ENCODE measurements at places on chromosomes 1 and 21. TPM values are rescaled to one million over a fixed set of nuclear protein-coding genes. Genes with fewer than 3 reads are reported as not detected.

DNA sequence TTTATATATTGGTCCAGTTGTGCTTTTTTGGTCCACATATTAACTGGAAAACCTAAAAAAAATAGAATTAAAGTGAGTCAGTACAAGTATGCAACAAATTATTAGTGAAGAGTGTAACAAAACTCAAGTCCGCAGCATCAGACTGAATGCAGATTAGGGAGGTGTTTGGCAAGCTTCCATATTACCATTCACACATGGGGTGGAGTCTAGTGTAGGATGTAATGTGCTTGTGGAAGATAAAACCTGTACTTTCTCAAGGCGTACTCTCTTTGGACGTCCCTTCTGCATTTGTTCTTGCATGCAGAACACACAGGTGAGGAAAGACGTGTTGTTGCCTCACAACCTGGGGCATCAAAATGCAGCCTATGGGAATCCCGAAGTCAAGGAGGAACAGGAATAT lies 668.7 kb downstream of the MRPL39 start:
- peak overlapping the region; percentile 27 for H3K27ac ChIP-seq
- DNase-seq, result peak; percentile 70
- H3K27me3 ChIP-seq, result no peaks in the 10 kb centered on the region
- no peaks in the 10 kb centered on the region for H3K36me3 ChIP-seq

GRCh38 chr1:103265551-103265950 lies 157.2 kb upstream of the COL11A1 start:
- no peaks in the 10 kb centered on the region for H3K27me3 ChIP-seq
- no peak overlapping the region for H3K27ac ChIP-seq
- H3K4me3 ChIP-seq, result no peak overlapping the region
- H3K36me3 ChIP-seq, result no peaks in the 10 kb centered on the region
- H3K4me1 ChIP-seq, result no peaks in the 10 kb centered on the region

DNA sequence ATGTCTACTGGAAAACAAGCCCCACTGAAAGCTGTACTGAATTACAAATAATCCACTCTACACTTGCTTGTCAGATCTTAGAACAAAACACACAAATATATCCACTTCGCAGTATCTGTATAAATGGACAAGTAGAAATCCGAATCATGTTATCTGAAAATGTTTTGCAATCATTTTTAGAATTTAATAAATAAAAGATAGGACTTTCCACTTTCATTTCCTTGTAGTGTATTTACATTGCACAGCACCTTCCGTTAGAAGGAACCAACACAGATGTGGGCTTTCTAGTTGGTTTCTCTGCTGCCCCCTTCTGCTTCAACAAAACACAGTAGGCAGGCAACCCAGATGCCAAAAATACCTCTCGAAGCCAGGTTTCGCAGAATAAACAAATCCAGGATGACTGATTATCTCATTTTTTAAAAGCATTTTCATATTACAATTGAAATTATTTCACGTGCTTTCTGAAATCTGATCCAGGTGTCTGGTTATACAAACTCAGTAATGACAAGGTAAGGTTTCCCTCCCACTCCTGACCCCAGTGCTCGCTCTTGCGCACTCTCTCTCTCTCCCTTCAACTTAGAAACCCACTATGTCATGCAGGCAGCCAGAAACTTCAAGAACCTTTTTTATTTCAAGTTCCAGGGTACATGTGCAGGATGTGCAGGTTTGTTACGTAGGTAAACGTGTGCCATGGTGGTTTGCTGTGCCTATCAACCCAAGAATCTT lies 389.9 kb downstream of the SMYD3 start:
- peaks cover 3% of the 10 kb centered on the region for H3K4me1 ChIP-seq
- no peak overlapping the region for H3K27ac ChIP-seq
- H3K27me3 ChIP-seq, result no peaks in the 10 kb centered on the region

DNA sequence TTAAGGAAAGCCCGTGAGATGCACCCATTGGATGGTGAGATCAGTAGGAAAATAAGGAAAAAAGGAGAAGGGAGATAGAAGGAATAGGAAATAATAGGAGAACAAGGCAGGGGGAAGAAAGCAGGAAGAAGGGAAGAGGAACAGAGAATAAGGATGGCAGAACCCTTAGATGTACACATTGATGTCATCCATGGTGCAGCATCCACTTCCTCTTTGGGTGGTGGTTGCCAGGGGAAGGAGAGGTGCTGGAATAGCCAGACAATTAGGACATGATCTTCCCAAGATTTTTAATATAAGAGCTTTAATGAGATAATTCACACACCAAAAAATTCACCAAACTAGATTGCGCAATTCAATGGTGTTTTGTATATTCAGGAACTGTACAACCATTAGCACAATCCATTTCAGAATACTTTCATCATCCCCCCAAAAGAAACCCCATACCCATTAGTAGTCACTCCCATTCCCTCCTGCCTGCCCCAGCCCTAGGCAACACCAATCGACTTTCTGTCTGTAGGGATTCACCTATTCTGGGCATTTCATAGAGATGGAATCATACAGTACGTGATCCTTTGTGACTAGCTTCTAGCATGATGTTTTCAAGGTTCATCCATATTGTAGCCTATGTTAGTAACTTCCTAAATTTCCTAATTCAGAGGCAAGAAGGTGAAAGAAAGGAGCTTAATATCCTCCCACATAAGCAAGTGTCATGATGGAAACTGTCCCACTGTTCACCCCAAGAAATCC lies 121.4 kb downstream of the PLXNA2 start:
- H3K36me3 ChIP-seq, result no peaks in the 10 kb centered on the region
- no peak overlapping the region for H3K4me3 ChIP-seq
- peaks cover 15% of the 10 kb centered on the region for H3K4me1 ChIP-seq
- H3K27me3 ChIP-seq, result no peaks in the 10 kb centered on the region

DNA sequence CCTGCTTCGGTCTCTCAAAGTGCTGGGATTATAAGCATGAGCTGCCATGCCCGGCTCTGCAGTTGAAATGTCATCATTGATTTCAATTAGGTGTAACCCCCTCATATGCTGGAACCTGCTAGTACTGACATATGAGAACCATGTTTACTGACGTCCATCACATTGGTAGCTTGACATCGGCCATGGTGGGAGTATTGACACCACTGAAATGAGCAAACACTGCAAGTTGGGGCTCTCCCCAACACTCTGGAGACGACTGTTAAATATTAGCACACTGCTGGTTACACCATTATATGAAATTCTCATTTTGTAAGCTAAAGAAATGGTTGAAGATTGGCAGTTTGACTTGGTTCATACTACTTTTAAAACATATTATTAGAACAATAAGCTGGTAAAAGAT lies 63.7 kb downstream of the CNST start:
- no peaks in the 10 kb centered on the region for H3K27me3 ChIP-seq
- no peak overlapping the region for H3K27ac ChIP-seq
- DNase-seq, result no peak
- H3K36me3 ChIP-seq, result peaks cover 17% of the 10 kb centered on the region
- H3K4me1 ChIP-seq, result no peaks in the 10 kb centered on the region

MAP10 gene
- 5.2 TPM for total RNA-seq

GRCh38 chr1:67468066-67468718 lies 38.0 kb upstream of the SERBP1 start:
- no peak overlapping the region for H3K27ac ChIP-seq
- no peak overlapping the region for H3K4me3 ChIP-seq
- H3K4me1 ChIP-seq, result peaks cover 6% of the 10 kb centered on the region
- no peaks in the 10 kb centered on the region for H3K36me3 ChIP-seq
- DNase-seq, result no peak

DNA sequence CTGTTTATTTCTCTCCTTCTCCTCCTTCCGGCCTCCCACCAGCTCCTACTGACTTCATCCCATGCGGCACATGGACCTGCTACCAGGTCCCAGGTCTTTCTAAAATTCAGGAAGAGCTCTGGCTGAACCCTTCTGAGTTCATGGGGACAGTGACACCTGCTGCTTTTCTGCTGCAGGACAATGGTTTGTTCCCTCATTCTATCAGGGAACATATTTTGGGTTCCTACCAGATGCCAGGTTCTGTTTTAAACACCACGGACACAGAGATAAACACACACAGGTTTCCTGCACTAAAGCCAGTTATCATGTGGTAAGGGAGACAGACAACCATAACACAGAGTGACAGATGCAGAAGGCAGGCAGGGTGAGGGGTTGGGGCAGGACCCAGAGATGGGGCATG lies 114.0 kb upstream of the RAB4A start:
- no peaks in the 10 kb centered on the region for H3K36me3 ChIP-seq
- no peak for DNase-seq
- H3K4me1 ChIP-seq, result peaks cover 15% of the 10 kb centered on the region
- no peak overlapping the region for H3K27ac ChIP-seq
- no peaks in the 10 kb centered on the region for H3K27me3 ChIP-seq

GRCh38 chr1:214317734-214318133 lies 36.8 kb downstream of the SMYD2 start:
- no peak overlapping the region for H3K27ac ChIP-seq
- H3K36me3 ChIP-seq, result peaks cover 2% of the 10 kb centered on the region
- peaks cover 4% of the 10 kb centered on the region for H3K4me1 ChIP-seq
- peak overlapping the region; percentile 28 for H3K4me3 ChIP-seq

MRPL37 gene
- 53.4 TPM for total RNA-seq

DNA sequence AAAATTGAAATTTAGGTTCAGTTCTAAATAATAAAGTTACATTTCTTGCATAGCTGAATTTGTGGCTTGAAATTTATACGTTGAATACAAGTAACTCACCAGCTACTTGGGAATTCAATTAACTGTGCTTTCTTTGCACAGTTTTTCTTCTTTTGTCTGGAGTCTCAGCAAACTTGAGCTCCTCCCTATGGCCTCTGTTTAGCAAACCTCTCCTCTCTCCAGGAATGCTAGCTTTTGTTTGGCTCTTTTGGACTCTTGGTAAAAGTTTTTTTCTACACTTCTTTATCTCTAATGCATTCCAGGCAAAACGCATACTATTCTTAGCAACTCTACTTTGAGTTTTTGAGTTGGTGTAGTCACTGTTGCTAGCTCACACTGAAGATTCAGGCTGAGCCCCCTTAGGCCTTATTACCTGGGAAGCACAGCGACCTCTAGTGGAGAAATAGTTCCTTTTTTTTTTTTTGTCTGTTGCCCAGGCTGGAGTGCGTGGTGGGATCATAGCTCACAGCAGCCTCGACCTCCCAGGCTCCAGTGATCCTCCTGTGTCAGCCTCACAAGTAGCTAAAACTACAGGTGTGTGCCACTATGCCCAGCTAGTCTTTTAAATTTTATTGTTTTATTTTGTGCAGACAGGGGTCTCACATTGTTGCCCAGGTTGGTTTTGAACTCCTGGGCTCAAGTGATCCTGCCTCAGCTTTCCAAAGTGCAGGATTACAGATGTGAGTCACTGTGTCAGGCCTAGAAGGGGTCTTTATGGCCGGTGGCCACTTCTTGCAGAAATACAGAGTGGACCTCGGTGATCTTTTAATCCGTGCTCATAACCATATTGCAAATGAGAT lies 61.7 kb downstream of the CASQ2 start:
- no peaks in the 10 kb centered on the region for H3K36me3 ChIP-seq
- H3K4me1 ChIP-seq, result peaks cover 12% of the 10 kb centered on the region
- peak; percentile 66 for DNase-seq
- peak overlapping the region; percentile 17 for H3K27ac ChIP-seq
- no peak overlapping the region for H3K4me3 ChIP-seq

AADACL4 gene
- not detected for total RNA-seq

DNA sequence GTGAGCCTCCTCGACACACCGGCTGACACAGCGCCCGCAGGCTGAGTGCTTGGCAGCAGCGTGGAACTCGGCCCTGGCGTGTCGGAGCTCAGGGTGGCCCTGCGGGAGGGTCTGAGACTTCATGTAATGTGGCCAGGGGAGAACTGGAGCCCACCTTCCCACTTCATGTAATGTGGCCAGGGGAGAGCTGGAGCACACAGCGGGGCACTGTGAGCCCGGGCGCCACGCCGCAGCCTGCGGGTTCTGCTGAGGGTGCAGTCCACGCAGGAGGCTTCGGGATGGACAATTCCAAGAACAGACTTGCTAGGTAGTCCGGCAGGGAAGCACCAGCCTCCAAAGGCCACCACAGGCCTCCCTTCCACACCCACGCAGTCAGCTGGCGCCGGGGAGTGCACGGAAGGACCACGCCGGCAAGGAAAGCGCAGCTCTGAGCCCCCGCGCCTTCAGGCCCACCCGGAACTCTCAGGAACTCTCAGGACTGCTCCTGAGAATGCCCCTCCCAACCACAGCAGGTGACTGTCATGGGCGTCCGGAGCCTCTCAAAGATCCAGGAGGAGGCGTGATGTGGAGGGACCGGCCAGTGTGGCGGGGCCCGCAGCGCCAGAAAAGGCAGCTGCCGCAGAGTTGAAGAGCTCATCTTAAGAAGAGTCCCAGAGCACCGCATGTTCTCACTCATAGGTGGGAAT lies 19.3 kb upstream of the ADARB1 start:
- no peak overlapping the region for H3K4me3 ChIP-seq
- no peak overlapping the region for H3K27ac ChIP-seq
- H3K36me3 ChIP-seq, result no peaks in the 10 kb centered on the region
- DNase-seq, result no peak

GRCh38 chr21:42069327-42069726 lies 1.8 kb upstream of the UMODL1 start:
- H3K27me3 ChIP-seq, result no peaks in the 10 kb centered on the region
- H3K4me1 ChIP-seq, result no peaks in the 10 kb centered on the region
- H3K4me3 ChIP-seq, result no peak overlapping the region
- no peaks in the 10 kb centered on the region for H3K36me3 ChIP-seq
- no peak overlapping the region for H3K27ac ChIP-seq

ACTL8 gene
- not detected for total RNA-seq

FMO2 gene
- 8.7 TPM for total RNA-seq

KIF26B gene
- 15.1 TPM for total RNA-seq

DNA sequence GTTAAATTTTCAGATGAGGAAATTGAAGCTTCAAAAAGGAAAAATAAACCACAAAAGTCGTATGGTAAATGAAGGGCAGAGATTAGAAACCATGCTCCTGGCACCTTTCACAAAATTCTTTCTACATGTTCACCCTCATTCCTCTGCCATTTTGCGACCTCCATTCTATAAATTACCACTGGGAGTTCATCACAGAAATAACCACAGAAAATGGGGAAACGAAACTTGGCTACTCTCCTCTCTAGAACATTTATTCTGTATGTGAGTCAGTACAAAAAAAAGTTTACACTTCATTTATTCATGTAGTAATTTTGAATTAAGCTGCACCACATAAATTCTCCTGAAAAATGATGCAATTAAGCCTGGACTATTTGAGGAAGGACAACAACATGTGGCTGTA lies 320.9 kb upstream of the C1orf87 start:
- H3K27me3 ChIP-seq, result no peaks in the 10 kb centered on the region
- no peak for DNase-seq
- no peaks in the 10 kb centered on the region for H3K36me3 ChIP-seq

- H3K36me3 ChIP-seq, result no peaks in the 10 kb centered on the region
- H3K27me3 ChIP-seq, result no peaks in the 10 kb centered on the region
- no peak for DNase-seq
- H3K4me3 ChIP-seq, result no peak overlapping the region
- H3K27ac ChIP-seq, result no peak overlapping the region
These were observed 208.1 kb upstream of the MAP1LC3C start for GRCh38 chr1:242206994-242207393.
